ENCODE measurements at places on chromosomes 7 and 10. TPM values are rescaled to one million over a fixed set of nuclear protein-coding genes. Genes with fewer than 3 reads are reported as not detected.

Gene PLOD3
- 60.8 TPM for total RNA-seq

Gene HOXA6
- 1.4 TPM for total RNA-seq

Gene PNLIPRP2
- total RNA-seq: not detected

Gene MMRN2
- 24.7 TPM for total RNA-seq

Gene EBF3
- not detected for total RNA-seq

Gene GCK
- total RNA-seq: 0.34 TPM

Gene MPP7
- 3.8 TPM for total RNA-seq

Gene METTL2B
- 38.0 TPM for total RNA-seq

Gene NEUROG3
- total RNA-seq: not detected

Gene DNAJC30
- 3.9 TPM for total RNA-seq

Gene SLC39A12
- not detected for total RNA-seq

Gene FBXL13
- total RNA-seq: 0.11 TPM

Gene KCNH2
- total RNA-seq: not detected

Gene CPA2
- 0.11 TPM for total RNA-seq

Gene MEST
- total RNA-seq: 20.4 TPM

Gene DPP6
- total RNA-seq: not detected

Gene GNG11
- total RNA-seq: 1.7 TPM

Gene PTEN
- total RNA-seq: 23.2 TPM

Gene CTAGE15
- 0.31 TPM for total RNA-seq

Gene CRHR2
- total RNA-seq: not detected

Gene HABP2
- not detected for total RNA-seq

Gene GPR37
- total RNA-seq: 0.34 TPM

Gene PRF1
- not detected for total RNA-seq

Gene LAMB1
- total RNA-seq: 94.8 TPM

Gene MEIG1
- not detected for total RNA-seq

Gene OR9A4
- total RNA-seq: not detected

Gene ACBD7
- total RNA-seq: not detected

Gene PLAC9
- not detected for total RNA-seq

Gene ECHS1
- total RNA-seq: 89.7 TPM

Gene PCLO
- total RNA-seq: 4.1 TPM

Gene SH2D4B
- not detected for total RNA-seq

Gene NODAL
- 0.23 TPM for total RNA-seq

Gene ANKRD61
- total RNA-seq: not detected

Gene OR6B1
- not detected for total RNA-seq

Gene CBX3
- 96.3 TPM for total RNA-seq

Gene CALHM1
- not detected for total RNA-seq

All from hair follicular keratinocyte (primary cell).